Activated naive CD4-positive, alpha-beta T cell (primary cell): ENCODE measurements at places on chromosomes 3 and 15.

DNA sequence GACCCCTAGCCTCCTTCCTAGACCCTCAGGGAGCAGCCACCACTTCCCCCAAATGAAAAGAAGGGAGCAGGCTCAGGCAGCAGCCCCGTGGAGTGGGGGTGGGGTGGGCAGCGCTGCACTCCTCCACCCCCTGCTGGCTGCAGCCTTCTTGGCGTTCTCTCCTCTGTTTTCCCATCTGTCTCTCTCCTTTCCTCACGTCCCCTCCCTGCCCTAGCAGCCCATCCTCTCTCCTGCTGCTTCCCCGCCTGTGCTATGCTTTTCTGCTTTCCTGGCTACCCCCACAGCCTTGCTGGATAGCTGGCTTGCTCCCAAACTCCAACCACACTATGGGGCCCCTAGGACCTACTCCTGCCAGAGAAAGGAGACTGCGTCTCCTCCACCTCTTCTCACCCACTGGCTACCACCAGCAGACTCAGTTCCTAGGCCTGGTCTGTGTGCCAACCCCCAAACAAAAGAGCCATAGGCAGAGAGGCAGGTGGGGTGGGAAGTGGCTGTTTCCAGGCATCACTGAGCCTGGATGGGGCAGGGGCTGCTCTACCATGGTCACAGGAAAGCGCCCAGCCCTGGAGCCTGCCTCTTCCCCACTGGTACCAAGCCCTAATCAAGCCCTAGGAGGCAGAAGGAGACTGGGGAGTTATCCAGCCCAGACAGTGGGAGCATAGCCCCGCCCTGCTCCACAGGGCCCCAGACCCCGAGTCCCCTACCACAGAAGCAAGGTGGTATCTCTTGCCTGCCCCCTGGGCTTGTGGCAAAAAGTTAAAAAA lies 3.4 kb upstream of the DISP2 start:
- DNase-seq = no peak

DNA sequence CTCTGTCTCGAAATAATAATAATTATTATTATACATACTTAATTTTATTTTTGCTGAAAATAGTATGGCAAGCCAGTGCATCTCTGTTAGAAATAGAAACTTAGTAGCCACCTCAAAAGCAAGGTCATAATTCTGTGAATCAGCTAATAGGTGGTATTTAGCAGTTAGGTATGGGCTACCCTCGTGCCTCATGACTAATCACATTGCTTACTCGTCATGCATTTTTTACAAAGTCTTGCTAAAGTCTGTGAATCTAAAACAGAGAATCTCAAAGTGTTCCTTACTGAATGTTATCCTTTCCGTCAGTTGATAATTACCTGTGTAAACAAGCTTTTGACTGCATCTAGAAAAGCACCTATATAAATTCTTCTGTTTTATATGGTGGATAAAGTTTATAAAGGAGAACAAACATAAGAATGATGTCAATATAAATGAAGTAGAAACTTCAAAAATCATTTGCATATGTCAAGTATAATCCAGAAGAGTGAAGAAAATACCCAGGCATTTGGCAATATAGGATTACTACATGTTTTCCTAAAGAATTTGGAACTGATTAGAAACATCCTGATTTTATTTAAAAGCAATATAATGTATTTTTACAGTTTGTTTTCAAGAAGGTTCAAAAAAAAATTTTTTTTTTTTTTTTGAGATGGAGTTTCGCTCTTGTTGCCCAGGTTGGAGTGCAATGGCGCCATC lies 6.2 kb downstream of the PPARG start:
- DNase-seq = no peak

GRCh38 chr3:10285272-10286132 lies 7.2 kb downstream of the GHRL start:
- no peak for DNase-seq

- no peak for DNase-seq
Measured at GRCh38 chr3:53750253-53751210, 95.7 kb downstream of the CHDH start.

- no peak for DNase-seq
Measured at GRCh38 chr3:190892395-190892902, 30.0 kb upstream of the GMNC start.

DNA sequence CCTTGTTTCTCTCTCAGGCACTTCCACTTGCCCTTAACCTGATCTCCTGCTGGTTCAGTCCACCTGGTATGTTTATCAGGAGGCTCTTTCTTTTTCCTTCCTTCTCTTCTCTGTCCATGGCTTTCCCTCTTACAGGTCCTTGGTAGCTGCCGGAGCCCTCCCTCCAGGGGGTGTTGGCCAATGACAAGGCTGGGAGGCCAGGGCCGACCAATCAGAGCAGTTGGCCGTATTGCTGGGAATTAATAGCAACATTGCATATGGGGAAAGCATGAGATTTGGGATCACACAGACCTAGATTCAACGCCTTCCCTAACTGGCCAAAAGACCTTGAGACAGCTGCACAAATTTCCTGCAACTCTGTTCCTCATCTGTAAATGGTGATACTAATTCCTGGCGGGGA lies 62.4 kb downstream of the CEMIP start:
- DNase-seq = no peak

- no peak for DNase-seq
Measured at GRCh38 chr3:48782046-48782445, 65.0 kb upstream of the IP6K2 start.

DNA sequence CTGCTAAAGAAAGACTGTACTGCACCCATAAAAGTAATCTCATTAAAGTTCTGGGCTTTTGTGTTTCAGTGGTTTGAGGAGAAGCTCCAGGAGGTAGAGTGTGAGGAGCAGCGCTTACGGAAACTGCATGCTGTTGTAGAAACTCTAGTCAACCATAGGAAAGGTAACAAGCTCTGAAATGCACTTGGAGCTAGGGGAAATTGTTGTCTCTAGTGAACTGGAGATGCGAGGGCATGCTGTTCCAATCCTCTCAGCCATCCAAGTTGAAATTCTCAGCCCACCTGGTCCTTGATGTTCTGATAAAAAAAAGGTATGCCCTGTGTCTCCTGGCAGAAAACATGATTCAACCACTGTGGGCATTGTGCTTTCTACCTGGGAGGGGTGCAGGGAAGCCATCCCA lies 21.4 kb upstream of the SNX22 start:
- DNase-seq = no peak

GRCh38 chr3:17932136-17932771 lies 189.8 kb upstream of the TBC1D5 start:
- no peak for DNase-seq

DNA sequence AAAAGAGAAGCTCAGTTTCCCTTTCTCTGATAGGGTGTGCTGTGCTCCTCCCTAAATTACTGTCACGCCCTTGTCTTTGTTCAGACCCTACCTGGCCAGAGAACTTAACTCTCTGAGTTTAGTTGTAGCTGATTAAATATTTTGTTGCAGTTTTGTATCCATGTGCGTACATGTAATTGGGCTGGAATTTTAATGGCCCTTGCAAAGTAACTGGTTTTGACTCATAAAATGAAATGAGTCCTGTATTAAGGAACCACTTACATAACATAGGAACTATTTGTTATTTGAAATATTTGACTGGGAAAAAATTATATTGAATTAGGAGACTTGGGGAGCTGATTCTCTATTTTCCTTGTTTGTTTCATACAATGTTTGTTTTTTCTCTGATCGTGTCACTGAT lies 80.2 kb downstream of the LRRK1 start:
- no peak for DNase-seq

DNA sequence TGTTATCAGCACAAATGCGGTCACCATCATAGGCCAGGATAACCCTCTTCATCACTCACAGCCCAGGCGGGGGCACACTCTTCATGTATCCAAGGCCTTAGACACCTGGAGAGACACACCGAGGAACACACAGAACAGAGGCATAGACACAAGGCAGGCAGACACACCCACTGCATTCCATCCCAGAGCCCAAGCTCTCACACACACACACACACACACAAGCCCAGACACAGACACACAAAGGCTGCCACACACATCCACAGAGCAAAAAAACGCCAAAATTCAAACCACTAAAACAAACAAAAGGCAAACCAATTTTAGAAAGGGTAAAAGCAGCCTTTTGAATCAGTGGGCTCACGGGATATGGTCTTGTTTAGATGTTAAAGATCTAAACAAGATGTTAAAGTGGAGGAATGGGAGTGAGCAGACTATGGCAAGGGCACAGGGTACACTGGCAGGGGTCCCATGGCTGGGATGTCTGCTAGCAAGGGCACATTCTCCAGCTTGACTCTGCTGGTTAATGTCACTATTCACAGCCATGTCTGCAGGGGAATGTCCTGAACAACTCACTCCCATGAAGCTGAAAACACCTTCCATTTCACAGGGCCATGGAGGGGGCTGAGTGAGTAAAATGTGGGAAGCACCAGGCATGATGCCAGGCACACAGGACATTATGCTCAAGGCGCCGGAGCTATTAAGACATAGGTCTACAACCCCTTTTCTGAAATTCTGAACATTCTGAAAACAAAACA lies 14.9 kb upstream of the CRABP1 start:
- no peak for DNase-seq

GRCh38 chr3:23219117-23219516 lies 16.0 kb downstream of the UBE2E2 start:
- no peak for DNase-seq

- no peak for DNase-seq
Measured at GRCh38 chr3:38365469-38366062, 19.0 kb downstream of the XYLB start.

DNA sequence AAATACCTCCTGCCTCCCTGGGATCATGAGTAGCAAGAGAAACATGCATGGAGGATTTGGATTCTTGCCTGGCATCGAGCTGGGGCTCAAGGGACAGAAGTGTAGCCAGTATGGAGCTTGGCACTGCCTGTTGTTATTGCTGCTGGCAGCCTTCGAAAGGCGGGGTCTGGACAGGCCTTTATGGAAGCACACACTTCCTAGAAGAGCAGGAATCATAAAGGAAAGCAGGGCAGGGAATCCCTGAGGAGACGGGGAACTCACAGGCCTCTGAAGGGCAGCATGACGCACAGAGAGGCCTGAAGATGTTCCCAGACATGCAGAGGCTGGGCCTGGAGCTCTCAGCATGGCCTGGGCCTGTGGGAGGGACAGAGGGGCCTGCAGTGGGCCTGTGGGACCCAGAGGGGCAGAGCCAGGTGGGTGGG lies 18.6 kb upstream of the SLC41A3 start:
- DNase-seq = no peak

DNA sequence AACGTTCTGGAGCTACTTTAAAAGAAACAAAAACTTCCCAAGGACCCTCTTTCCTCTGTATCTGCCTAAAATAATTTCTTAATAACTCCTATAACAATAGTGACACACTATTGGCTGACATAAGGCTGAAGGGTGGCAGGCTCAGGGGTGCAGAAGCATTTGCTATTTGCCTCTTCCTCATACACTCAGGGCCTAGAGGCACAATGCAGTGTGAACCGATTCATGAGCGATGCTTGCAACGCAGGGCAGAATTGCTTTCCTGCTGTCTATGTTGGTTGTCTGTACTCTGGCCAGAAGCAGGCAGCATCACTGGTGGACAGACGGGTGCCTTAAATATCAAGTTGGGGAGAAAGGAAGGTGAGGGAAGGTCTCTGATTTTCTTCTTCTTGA lies 157.4 kb downstream of the AGBL1 start:
- no peak for DNase-seq
